ENCODE measurements at places on chromosomes 12 and 14.

DNA sequence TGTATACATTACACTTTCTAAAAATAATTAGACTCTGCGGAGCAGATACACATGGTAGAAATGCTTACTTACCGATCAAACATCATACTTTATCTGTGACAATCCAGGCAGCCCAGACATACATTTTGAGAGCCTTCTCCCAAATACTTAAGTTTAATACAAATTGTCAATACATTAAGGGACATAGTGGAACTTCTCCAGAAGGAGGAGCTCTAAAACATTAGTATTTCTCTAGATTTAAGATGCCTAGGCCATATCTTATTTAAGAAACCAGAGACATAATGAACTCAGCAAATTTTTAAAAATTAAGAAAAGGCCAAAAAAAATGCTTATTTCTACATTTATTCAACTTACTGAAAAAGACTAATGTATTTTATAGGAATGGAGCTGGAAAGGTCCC, 16.1 kb downstream of the ACSM4 start:
- peak; percentile 6 for DNase-seq

GRCh38 chr12:26786865-26787514, 46.0 kb downstream of the ITPR2 start:
- DNase-seq = peak; percentile 86

- DNase-seq = no peak
These were observed 53.6 kb downstream of the BRMS1L start for GRCh38 chr14:35879654-35880249.

- DNase-seq = no peak
These were observed 122.4 kb downstream of the SLC25A47 start for GRCh38 chr14:100445436-100446088.

DNA sequence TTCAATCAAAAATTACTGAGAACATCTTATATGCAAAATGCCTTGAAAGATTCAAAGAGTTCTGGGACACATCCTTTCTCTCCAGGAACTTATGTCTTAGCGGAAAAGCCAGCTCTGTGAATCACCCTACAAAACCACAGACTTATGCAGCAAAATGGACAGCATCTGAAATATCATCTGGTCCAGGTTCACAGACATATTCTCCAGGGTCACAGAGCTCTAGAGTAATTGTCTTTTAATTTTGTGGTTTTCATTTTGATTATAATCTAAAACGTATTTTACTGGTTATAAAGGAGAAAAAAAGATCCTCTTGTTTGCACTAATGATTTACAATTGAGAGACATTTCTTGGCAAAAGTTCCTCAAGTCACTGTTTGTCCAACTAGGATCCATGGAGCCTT, 246.2 kb downstream of the MSRB3 start:
- DNase-seq = peak; percentile 94

DNA sequence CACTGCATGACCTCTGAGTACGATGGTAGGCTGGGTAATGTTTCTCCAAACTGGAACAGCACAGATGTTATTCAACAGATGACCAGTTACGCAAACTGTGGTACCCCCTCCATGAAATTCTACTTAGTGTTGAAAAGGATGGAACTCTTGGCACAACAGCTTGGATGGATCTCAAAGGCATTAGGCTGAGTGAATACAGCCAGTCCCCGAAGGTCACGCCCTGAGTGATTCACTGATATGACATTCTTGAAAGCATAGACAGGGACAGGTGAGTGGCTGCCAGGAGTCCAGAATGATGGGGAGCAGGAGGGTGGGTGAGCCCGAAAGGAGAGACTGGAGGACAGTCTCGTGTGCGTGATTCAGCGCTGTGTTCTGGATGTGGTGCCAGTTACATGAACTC, 187.5 kb upstream of the TMEM132C start:
- no peak for DNase-seq

DNA sequence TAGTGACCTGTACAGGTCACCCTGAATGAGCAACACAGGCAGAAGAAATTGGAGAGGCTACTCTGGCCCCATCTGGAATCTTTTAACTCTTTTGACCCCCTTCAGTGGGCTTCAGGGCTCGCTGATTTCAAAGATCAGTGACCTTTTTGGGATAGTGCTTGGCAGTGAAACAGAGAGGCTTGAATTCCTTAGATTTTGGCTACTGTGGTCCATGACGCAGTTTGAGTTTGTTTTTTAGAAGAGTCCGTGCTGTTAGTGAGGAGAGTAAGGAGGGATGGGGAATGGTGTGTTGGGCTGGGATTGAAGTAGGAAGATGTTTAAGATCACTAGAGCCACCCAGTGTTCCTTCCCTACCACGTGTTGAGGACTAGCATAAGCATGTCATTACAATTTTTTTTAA, 16.5 kb downstream of the TMEM30B start:
- no peak for DNase-seq

GRCh38 chr12:30257618-30258017, 438.1 kb downstream of the IPO8 start:
- no peak for DNase-seq

DNA sequence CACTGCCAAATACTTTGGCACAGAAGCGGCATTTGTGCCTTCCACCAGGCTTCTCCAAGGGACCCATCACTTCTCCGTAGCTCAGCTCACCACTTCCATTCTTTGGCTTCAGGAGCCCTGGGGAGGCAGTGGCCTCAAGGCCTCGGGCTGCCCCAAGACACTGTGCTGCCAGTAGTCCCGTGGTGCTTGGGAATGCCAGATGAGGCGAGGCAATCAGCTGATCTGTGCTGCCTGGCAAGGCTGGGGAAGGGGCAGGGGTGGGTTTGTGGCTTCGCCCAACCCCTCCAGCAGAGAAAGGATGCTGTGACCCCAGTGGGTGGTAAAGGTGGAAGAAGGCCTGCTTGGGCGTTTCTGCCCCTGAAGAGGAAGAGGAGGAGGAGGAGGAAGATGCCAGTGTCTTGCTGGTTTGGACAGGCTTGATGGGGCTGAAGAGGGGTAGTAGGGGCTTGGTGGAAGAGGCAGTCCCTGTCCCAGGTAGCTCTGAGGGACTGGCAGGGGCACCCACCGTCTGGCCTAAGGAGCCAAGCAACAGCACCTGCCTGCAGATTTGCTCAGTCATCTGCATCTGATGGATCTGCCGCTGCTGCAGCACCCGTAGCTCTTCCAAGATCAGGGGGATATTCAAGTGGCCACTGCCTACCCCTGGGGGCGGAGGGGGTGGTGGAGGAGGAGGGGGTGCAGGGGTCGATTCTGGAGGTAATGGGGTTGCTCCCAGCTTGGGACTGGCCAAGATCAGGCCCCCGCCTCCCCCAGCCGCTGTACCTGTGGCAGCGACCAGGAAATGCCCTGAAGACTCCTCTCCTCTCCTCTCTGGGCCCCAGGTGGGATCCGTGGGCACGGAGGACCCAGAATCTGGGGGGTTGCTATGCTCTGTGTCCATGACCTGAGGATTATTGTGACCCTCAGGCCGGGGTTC, 1.3 kb downstream of the SALL2 start:
- DNase-seq = no peak

Measured in fibroblast of upper back skin (primary cell).